ENCODE measurements at places on chromosomes 2 and 18.

GRCh38 chr2:7479603-7480002 is 562.4 kb downstream of the RNF144A start:
- DNase-seq, result no peak

GRCh38 chr2:160376576-160376975 is 117.0 kb downstream of the RBMS1 start:
- no peak for DNase-seq

DNA sequence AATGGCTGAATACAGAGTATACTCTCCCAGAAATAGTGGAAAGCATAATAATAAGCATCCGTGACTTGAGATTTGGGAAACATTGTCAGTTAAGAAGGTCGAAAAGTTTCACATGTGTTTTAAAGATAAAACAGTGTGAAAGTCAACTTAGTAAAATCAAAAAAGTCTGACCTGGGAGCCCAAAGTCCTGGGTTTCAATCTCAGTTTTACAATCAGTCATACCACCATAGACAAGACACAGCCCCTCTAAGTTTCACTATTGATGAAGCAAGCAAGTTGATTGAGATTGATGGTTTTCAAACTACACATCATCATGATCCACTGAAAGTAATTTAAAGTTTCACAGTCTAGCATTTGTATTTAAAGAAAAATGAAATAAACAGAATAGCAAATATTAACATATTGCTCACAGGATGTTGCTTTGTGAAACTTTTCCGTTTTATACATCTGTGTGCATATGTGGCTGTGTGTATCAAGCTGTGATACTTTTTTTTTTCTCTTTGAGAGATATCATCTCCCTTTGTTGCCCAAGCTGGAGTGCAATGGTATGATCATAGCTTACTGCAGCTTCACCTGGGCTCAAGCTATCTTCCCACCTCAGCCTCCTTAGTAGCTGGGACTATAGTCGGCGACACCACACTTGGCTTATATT is 71.1 kb downstream of the PIK3C3 start:
- DNase-seq, result no peak

GRCh38 chr2:134954065-134954464 is 35.4 kb downstream of the CCNT2 start:
- no peak for DNase-seq

- peak; percentile 3 for DNase-seq
These were observed 563 bp downstream of the KIF3C start for GRCh38 chr2:25981596-25982272.

- DNase-seq, result no peak
These were observed 495.7 kb downstream of the TSN start for GRCh38 chr2:122251158-122251557.

DNA sequence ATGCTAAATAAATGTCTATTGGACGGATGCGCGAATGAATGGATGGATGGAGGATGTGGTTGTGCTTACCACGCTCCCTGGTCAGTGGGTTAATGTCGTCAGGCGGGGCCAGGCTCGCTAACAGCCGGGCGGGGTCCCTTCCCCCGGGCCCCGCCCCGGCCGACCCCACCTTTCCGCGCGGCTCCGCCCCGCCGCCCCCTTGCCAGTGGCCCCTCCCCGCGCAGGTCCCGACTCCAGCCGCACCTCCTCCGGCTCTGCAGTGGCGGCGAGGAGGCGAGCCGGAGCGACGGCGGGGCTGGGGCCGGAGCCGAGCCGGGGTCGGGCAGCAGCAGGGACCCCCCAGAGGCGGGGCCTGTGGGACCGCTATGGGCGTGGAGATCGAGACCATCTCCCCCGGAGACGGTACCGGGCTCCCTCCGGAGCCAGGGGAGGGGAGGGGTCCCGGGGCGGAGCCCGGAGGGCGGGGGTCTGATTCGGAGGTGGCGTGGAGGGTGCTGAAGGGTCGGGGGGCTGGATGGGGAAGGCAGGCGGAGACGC is at the start of gene FKBP1B:
Gene FKBP1B (plus strand): TSS at position 257 of the 537 bp plus-strand sequence. CDS start 109 bp downstream, at position 366.
- DNase-seq, result peak; percentile 46

GRCh38 chr2:240249423-240250149 is 109.1 kb upstream of the OTOS start:
- DNase-seq, result no peak

DNA sequence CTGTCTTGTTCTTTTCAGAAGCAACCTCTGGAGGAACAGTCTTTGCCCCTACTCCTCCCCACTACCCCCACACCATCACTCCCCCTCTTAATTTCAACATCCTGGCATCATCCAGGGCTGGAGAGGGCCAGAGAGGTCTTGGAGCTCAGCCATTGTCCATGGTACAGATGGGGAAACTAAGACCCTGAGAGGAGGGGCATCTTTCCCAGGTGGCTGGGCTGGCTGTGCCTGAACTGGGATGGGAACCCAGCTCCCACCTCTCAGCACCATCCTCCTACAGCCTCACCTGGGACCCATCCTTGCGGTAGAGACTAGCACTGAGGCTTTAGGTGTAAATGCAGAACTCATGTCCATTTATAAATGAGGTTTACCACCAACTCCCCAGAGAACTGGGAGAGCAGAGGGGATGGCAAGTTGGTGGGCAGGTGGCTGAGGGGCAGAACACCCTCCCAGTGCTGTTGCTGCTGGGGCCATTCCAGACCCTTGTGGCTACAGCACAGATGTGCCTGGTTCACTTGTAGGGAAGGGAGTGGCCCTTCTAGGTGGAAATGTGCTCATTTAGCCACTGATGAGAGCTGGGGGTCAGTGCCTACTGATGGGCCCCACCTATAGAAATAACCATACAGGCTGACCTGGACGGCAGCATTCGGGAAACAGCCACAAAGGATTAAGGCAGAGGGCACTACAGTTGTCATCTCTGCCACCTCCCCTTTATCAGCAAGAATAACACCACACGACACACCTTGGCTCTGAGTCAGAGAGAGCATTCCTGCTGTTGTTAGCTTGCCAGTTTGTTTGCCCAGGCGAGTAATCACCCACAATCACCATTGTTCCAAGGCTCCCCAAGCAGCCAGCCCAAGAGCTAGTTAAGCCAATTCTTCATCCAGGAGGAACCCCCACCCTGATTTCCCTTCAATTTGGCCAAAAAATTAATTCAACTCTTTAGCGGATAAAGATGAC is 2.1 kb downstream of the MLPH start:
- DNase-seq, result no peak

GRCh38 chr18:2173486-2173885 is 397.8 kb downstream of the METTL4 start:
- DNase-seq, result no peak

DNA sequence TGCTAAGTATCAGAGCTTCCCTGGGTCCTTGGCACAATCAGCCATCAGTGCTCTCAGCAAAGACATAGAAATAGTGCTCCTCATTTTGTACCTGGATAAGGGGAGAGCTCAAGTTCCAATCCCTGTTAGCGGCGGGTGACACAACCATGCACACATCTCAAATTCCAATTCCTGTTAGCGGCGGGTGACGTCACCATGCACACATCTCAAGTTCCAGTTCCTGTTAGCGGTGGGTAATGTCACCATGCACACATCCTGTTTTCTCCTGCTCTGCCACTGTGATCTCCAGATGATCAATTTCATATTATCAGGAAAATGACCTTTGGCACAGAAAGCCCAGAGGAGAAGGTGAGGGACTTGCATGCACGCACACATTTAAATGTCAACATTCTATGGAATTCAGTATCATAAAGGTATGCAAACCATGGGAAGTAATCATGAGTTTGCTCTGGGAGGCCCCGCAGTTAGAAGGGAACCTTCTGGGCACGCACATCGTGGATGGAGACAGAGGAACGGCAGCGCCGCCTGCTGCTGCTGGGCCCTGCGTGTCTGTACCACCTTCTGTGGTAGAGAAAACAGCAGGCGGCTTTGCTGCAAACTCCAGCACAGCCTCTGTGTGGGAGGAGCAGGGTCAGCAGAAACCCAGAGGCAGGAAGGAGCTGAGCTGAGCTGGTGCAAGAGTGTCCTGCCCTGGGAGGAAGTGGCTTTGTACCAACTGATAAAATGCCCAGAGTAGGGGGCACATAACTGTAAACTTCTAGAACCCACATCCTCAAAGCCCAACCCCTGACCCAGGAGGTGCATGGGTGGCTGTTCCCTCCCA is 77.8 kb downstream of the MBP start:
- peak; percentile 79 for DNase-seq

DNA sequence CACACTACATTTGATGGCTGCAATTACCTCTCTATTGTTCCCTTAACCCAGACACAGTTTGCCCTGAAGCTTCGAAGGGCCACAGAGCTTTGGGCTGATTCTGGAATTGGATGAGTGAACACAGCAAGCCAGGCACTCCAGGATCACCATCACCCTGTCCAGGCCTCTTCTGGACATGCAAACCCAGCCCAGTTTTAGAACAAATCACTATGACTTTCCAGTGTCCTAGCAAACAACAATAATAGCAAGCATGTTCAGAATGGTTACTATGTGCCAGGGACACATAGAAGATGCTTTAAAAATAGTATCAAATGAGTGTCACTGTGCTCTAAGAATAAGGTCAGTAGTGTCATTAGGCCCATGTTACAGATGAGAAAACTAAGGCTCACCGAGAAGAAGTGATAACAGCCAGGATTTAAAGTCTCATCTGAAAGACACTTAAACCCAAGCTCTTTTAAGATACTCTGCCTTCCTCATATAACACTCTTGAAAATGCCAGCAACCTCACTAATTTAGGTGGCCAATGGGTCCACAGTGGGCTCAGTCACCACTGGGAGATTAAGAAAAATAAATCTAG is 191.7 kb upstream of the STK17B start:
- DNase-seq, result no peak

GRCh38 chr2:80303909-80304837 is at the start of gene LRRTM1:
TSS of gene LRRTM1 (minus strand) at chr2:80304752. CDS start at chr2:80303819, 933 bp downstream.
- no peak for DNase-seq

DNA sequence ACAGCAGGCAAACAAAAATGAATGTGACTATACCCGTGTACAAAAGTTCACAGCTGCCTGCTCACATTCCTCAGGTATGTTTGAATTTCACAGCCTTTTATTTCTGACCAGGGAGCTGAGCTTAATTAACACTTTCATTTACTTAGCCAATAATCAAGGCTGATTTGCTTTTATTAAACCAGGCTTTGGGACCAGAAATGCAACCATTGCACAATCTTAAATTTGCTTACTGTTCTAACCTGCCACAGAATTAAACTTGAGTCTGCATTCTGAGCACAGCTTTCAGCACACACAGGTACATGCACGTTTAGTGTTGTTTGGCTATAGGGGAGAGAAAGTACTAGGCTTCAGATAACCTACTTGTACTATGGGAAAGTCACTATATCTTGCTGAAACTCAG is 372.4 kb upstream of the ATP5MC3 start:
- no peak for DNase-seq

GRCh38 chr2:46794693-46795317 is 120.8 kb downstream of the MCFD2 start:
- no peak for DNase-seq

DNA sequence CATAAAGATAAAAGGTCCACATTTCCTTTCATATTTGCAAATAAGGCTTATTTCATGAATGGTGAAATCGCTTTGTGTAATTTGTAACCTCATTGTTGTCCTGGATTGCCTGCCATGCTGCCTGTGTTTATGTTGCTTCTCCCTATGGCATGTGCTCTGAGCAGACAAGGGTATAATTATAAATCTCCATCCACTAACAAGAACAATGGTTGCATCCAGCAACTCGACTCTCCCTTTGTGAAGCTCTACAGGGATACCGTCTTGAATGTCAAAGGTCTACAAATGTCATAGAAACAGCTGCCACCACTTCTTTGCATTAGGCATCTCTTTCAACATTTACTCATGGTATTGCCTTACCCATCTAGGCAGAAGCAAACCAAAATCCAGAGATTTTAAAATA is 209.6 kb downstream of the SLC8A1 start:
- no peak for DNase-seq

DNA sequence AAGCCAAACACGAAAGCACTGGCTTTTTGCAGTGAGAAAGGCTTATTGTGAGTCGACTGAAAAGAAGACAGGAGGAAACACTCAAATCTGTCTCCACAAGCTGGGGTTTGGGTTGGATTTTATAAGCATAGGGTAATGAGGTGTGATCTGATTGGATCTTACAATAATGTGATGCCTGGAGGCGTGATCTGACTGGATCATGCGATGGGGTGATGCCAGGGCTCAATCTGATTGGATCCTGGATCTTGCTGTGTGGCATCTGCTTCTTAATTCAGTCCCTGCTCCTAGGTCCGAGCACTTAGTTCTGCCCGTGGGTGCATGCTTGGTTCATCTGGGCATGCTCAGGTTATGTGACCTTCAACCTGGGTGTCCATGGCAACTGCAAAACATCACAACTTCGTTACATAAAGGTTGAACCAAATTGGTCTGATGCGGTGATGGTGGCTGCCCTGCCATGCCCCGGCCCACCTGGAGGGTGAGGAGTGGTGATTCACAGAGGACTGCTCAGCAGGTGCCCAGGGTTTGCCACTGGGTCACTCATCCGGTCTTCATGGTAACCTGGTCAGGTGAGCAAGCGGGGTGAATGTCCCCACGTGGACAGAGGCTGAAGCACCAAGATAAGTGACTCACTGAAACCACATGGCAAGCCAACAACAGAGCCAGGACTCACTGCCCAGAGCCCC is 111.0 kb downstream of the KCNF1 start:
- DNase-seq, result no peak

- no peak for DNase-seq
These were observed 10.9 kb upstream of the INO80D start for GRCh38 chr2:206096876-206097275.

GRCh38 chr18:39962546-39962945 is 1992.5 kb upstream of the PIK3C3 start:
- DNase-seq, result no peak

DNA sequence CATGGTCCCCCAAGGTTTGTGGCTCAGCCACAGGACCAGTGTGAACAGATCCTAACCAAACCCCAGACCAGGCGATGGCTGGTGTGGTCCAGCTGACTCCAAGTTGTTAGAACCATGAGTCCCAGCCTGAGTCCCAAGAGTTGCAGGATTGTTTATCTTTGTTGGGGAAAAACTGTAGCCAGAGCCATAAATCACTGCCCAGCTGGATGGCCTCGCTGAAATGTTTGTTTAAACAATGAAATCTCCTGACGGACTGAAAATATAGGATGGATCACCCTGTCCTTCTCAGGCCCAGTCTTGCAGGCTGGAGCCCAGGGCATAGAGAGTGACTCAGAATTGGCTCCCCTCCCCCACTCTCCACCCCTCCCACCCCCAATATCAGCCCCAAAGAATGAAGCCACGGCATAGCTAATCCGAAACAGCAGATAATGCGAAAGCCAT is 36.4 kb downstream of the PKDCC start:
- DNase-seq, result no peak

DNA sequence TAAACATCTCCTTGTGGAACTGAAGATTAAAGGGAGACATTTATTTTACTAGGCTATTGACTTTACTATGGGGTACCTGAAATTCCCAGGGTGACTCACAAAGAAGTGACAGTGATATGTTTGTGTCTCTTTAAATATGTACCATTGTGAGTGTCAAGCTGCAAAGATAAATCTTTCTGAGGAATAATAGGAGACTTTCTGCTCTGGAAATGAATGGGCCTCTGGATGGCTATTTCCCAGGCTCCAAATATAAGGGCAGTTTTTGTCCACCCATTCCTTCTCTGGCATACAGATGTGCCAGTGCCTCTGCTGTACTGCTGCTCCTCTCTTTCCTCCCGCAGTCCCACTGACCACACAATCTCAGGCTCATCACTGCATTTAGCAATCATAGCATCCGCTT is 586.4 kb upstream of the CNTNAP5 start:
- no peak for DNase-seq

- DNase-seq, result no peak
These were observed 247.9 kb downstream of the CMPK2 start for GRCh38 chr2:6617794-6618193.

- DNase-seq, result no peak
These were observed 18.8 kb upstream of the SH3RF3 start for GRCh38 chr2:109110170-109110569.

All from CD4-positive, alpha-beta T cell treated with Interleukin-15 for 4 hours (primary cell).